Thoracic aorta (tissue), 2 donors: ENCODE measurements at places on chromosomes 13 and 19. TPM values are rescaled to one million over a fixed set of nuclear protein-coding genes. Genes with fewer than 3 reads are reported as not detected.
A peak's percentile ranks its signal among the peaks of the same experiment; 100 is the strongest.

DNA sequence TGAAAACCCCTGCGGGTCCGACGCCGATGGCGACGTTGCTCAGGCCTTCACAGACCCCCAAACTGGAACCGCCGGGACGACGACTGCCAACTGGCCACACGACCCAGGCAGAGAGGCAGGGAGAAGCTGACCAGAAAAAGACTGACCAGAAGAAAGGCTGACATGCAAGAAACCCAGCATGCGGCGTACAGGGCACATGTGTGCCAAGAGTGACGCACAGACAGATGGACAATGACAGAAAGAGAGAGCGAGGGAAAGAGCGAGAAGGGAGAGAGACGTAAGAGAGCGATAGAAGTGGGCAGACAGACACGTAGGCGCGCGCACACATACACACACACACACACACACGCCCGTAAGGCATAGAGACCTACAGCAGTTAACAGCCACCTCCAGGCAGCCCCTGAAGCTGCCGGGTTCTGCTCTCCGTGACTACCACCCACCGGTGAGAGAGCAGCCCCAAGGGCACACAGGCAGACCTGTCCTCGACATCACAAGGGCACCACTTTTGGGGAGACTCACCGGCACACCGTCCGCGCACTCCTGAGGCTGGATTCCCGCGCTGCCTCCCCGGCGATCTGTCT lies 67.2 kb upstream of the ZNF527 start:
- DNase-seq, result no peak

DNA sequence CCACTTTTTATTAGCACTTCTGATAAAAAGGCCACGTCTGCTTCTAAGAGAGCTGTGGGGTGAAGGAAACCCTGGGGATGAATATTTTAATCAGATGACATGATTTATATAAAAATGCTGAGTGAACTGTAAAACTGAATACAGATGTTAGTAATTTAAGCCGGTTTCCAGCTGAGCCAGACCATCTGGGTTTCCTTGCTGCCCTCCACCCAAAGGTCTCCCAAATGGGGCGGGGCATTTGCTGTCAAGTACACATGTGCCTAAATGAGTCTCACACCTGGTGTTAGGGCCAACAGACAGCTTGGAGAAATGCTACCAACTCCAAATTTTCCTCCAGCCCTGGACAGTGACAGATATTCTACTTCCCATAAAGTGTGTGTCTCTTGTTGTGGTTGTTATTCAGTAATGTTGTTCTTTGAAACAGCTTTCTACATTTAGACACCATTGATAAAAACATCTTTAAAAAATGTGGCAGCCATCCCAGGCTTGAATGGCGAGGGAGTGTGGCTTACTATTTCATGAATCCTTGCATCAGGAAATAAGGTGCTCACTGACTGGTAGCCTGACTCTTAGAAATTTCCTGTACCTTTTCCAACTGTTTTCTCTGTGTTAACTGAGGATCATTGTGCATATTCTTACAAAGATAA lies 350.4 kb downstream of the MTUS2 start:
- no peak for DNase-seq

DNA sequence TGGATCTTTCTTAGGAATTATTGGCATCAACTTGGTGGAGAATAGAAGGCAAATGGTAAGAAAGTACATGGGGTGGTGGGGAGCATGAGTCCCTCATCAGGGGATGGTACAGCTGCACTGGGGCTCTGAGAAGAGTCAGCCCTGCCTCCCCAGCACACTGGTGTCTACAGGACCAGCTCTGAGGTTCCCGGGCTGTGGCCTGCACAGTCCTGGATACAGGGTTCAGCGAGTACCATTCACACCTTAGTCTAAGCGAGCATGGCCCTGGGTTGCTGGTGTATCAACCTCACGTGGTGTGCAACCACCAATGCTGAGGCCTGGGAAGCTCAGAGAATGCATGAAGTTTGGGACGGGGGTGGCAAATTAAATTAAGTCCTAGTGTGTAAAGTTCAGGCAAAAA lies 10.1 kb downstream of the TMEM255B start:
- DNase-seq, result no peak

- no peak for DNase-seq
These were observed 18.5 kb upstream of the ATP11A start for GRCh38 chr13:112671359-112671758.

DNA sequence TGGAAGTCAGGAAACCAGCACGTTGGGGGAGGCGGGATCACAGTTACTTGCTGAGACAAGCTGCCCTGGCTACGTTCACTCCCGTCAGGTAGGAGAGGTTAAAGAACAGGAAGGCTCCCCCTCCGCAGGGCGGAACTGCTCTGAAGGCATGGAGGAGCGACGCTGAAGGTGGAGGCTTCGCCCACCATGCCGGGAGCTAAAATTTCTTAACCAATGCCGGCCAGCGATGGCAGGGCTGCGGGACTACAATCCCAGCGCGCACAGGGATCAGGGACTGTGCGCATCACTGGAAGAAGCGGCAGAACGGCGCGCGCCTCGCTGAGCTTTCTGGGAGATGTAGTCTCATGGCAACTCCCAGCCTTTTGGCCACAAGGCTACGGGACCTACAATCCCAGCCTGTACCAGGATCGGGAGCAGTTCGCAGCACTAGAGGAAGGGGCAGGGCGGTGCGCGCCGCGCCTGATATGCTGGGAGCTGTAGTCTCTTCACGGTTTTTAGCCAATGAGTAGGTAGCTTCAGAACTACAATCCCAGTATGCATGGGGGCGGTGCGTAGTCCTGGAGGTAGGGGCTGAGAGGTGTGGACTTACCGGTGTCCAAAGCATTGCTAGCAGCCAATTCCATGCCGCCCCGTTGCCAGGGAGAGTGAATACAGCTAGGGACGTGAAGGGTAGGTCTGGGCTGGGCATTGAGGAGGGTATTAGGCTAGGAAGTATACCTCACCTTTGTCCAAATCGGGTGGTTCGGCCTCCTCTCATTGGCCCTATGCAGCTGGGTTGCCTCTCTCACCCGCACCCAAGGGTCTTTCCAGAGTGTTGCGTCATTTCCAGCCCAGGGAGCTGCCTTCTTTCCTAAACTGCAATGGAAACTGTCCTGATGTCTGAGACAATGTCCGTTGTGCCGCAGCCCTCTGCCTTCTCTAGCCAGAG lies 12.8 kb upstream of the ZNF682 start:
- peak; percentile 89 for DNase-seq

DNA sequence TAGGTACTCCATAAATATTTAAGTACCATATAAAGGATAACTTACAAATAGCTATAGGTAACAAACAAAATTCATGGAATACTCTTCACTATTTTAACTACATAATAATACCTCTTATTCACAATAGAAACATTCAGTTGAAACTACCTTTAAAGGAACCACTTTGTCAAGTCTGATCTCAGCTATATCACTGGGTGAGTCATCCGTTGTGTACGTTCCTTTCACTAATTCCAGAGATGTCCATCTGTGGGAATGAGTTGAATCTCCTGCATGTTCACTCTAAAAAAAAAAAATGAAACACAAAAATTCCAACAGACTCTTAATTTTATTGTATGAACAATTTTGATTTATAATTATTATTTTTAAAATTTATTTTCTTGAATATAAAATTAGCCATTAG lies 149.4 kb upstream of the FBXL3 start:
- DNase-seq, result no peak

DNA sequence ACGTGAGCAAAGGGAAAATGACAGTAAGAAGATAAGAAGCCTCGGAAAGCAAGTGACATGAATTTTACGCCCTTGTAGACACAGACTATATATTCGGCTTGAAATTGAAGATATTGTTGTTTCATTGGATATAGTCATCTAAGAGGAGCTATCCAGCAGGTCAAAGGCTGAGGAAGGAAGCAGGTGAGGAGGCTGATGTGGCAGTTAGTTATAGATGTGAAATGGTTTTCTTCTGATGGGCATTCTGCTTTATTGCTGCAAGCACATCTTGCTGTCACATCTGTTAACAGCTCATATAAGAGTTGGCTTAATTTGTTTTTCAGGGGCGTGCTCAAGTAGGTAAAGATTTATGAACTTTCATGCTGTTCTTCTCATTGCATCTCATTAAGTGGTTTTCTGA lies 146.1 kb downstream of the KLF5 start:
- no peak for DNase-seq

GRCh38 chr19:1417145-1417544 lies 9.8 kb downstream of the DAZAP1 start:
- DNase-seq, result no peak

DNA sequence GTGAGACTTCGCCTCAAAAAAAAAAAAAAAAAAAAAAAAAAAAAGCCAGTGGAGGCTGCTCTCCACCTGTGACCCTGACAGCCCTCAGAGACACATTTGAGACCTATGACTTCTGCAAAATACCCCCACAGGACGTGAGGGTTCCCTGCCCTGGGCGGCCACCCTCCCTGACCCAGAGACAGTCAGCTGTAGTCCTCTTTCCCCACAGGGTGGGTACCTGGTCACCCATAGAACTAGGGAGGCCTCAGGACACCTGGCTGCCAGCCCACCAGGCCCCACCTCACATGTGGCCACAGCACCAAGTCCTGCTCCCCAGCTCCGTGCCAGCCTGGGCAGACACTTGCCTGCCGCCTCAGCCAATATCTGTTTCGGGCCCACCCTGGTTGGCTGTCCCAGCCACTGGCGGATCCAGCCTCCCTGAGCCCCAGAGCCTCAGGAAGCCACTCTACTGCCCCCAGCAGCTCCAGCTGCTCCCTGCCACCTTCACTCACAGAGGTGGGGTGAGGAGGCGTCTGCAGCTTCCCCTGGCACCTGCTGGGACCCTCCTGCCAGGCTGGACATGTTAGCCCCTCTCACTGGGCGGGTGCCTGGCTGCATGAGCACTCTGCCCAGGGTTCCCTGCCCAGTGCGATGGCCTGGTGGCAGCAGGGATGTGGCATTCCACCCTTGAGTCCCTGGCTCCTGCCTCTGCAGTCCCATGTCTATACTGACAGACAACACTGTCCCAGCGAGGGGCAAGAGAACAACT lies 6.9 kb downstream of the MKNK2 start:
- DNase-seq, result no peak

- DNase-seq, result no peak
These were observed 1576.7 kb downstream of the SLITRK1 start for GRCh38 chr13:82305588-82305987.

GRCh38 chr13:40588101-40588500 lies 78.3 kb downstream of the FOXO1 start:
- DNase-seq, result no peak

- no peak for DNase-seq
These were observed 242.3 kb downstream of the TEX29 start for GRCh38 chr13:111562716-111563115.

GRCh38 chr19:14187561-14187960 lies 18.4 kb downstream of the ADGRL1 start:
- no peak for DNase-seq

- DNase-seq, result no peak
These were observed 102.8 kb downstream of the TEX29 start for GRCh38 chr13:111423168-111423785.

GRCh38 chr13:46389457-46390451 lies 2.7 kb upstream of the RUBCNL start:
- no peak for DNase-seq

DNA sequence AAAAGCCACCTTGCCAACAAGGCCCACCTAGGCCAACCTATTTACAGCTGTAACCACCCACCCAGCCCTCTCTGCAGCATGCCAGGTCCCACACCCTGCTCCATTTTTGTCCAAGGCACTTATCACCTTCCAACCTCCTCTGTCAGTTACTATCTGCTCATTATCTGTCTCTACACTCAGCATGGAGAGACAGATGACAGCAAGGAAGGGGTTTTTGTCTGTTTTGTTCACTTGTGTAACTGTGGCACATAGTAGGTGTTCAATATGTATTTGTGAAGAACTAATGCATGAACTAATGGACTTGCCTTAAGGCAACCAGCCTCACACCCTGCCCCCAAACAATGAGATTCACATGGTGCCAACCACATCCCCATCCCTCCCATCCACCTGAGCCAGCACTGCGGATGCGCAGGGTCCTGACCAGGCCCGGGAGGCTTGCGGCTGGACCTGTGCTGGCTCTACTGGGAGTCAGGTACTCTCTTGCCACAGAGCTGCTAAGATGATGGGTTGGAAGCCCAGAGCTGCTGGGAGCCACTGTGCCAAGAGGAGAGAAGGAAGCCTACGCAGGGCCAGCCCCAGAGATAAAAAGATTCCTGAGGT lies 17.3 kb downstream of the DEDD2 start:
- DNase-seq, result no peak

DNA sequence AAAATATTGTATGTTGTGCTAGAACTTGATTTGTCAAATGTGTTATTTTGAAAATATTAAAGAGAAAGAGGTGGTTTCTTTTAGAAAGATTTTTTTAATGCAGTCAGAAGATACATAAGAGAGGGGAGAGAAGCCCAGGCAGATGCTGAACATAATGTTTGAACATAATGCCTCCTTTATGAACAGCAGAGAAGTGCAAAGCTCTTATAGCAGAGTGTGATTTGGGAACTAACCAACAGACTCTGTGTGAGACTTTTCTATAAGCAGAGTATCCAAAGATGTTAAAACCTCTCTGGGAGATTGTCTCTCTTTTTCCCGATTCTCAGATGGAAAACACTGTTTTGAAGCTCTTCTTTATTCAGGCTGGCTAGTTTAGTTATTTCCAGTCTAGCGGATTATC lies 1274.1 kb upstream of the SPRY2 start:
- no peak for DNase-seq

GRCh38 chr19:33156334-33156733 lies 24.4 kb downstream of the WDR88 start:
- DNase-seq, result no peak

GRCh38 chr13:112443191-112443994 lies 67.2 kb downstream of the SPACA7 start:
- no peak for DNase-seq

GRCh38 chr19:41421973-41422372 lies 5.2 kb downstream of the B3GNT8 start:
- no peak for DNase-seq

DNA sequence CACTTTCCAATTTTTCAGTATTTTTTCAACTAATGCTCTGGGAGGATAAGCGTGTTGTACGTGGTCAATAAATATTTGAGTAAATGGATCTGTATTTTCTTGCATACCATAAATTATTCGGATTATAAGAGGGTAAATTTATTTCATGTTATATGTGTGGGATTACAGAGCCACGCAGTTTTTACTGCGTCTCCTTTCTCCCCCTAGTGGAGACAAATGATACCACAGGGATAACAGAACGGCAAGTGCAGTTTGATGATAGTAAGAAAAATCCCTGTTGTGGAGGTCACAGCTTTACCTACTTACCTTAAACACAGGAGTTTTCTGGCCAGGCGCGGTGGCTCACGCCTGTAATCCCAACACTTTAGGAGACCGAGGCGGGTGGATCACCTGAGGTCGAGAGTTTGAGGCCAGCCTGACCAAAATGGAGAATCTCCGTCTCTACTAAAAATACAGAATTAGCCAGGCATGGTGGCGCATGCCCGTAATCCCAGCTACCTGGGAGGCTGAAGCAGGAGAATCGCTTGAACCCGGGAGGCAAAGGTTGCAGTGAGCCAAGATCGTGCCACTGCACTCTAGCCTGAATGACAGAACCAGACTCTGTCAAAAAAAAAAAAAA lies 16.8 kb downstream of the MBD3L2B start:
- no peak for DNase-seq

GRCh38 chr19:44653977-44654774 lies 10.5 kb downstream of the PVR start:
- DNase-seq, result no peak

GRCh38 chr13:75910591-75910990 lies 274.5 kb downstream of the LMO7 start:
- no peak for DNase-seq

- DNase-seq, result no peak
These were observed 38.3 kb downstream of the ANKRD10 start for GRCh38 chr13:110876609-110877008.

The ZIC5 gene
- not detected for total RNA-seq

The TEX101 gene
- not detected for total RNA-seq

The LGALS7B gene
- total RNA-seq, result not detected

The C19orf18 gene
- not detected for total RNA-seq

The LYL1 gene
- total RNA-seq, result 10.6 TPM
